GM12892 (cell line): ENCODE measurements at places on chromosomes 2 and 18.

- DNase-seq, result no peak
Observed at GRCh38 chr2:221675201-221675908, 103.3 kb upstream of the EPHA4 start.

DNA sequence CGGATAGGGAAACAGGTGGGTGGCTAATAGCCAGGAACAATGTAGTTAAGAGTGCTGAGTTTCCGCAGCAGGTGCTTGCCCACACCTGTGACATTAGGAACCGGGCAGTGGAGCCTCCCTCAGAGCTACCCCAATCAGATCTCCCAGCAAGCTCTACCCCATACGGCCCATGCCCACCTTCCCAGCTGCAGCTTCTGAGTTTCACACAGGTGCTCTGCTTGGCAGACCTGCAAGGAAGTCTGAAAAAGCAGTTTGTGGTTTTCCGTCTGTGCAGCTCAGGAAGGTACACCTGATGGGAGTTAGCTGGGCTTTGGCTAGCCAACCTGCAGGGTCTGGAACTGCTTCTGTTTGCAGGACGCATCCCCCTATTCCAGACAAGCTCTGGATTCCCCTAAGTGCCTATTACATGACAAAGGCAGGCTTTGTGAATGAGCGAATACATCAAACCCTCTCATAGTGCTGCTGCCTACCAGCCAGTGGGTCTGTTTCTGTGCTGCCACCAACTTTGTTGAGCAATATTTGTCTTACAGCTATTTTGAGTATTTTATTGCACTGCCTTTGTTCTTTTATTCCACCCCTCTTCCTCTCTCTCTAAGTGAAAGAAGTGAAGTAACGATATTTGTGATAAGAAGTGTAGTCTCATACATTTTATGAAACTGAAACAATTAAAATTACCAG is 24.7 kb upstream of the CEP68 start:
- no peak for DNase-seq

GRCh38 chr2:137523931-137524330 is 440.3 kb upstream of the HNMT start:
- DNase-seq, result no peak

- no peak for DNase-seq
Observed at GRCh38 chr2:12965540-12966269, 249.0 kb downstream of the TRIB2 start.
